Fibroblast of skin of right biceps (primary cell): ENCODE measurements at places on chromosomes 4 and X.

DNA sequence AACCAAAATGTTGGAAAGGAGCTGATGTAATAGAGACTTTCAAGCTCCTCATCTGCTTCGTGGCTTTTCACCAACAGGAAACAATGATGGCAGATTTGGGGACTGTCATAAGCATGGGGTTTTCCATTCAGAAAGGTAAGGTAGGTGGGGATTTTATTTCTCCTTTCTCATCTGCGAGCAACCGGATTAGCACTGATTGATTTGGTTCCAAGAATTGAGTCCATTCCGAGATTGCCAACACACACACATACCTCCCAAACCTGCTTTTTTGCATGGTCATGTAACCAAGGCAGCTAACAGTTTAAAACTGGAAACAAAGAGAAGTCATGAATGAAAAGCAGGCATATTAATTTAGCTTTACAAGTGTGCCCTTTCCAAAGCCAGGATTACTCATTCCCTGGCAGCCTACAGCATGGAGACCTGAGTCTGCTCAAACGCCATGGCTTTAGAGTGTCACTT, 63.0 kb upstream of the LNX1 start:
- peak; percentile 32 for DNase-seq

- no peak for DNase-seq
These were observed 56.6 kb upstream of the PACRGL start for GRCh38 chr4:20643631-20644030.

DNA sequence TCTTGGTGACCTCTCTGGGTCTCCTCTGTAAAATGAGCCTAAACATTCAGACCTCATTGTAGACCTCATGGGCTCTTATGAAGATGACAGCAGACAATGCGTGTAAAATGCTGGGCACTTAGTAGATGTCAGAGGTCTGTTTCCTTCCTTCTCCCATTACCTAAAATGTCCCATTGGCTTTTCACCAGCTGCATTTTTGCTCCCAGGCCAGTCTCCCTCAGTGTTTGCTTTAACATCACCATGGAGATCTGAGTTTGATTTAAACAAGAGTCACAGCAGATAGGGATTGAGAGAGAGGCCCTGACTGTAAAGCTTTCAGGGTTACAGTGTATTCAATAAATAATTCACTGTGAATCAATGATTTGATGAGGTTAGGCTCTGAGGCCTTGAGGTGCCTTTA, 24.3 kb downstream of the PSAPL1 start:
- no peak for DNase-seq

- DNase-seq = peak; percentile 74
These were observed 421.9 kb upstream of the TENM3 start for GRCh38 chr4:181821039-181822004.

GRCh38 chr4:184907810-184908209, 82.0 kb upstream of the ACSL1 start:
- DNase-seq = no peak

DNA sequence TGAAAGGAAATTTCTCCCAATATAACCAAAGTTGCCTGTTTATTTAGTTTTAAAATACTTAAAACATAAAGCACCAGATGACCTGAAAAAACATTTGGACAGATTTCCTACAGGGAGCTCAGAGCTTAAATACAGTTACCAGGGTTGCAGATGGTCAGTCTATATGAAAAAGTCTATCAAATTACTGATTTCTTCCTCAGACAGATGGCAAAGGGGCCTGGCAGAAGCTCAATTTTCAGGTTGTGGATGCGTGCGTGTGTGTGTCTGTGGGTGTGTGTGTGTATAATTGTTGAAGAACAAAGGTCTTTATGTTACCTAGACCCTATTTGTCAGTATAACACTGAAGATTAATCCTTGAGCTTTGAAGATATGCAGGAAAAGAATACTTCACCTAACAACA, 169.4 kb downstream of the MAD2L1 start:
- DNase-seq = no peak

DNA sequence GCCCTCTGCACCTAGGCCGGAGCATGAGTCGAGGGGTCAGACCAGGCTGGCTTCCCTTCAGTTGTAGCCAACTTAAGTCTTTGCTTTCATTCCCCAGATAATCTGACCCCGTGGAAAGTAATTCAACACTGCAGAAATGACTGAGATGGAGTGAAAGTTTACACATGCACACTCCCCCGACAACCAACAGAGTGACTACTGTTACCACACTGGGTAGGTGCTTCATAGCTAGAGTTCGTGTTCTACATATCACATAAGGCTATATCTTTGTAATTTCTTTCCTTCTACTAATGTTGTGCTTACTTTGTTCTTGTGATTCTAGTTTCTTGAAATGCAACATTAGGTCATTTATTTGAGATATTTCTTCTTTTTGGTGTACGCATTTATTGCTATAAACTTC, 7.2 kb upstream of the CTAG2 start:
- DNase-seq = no peak

- DNase-seq = no peak
These were observed 52.7 kb downstream of the AMER1 start for GRCh38 chrX:64152857-64153256.

DNA sequence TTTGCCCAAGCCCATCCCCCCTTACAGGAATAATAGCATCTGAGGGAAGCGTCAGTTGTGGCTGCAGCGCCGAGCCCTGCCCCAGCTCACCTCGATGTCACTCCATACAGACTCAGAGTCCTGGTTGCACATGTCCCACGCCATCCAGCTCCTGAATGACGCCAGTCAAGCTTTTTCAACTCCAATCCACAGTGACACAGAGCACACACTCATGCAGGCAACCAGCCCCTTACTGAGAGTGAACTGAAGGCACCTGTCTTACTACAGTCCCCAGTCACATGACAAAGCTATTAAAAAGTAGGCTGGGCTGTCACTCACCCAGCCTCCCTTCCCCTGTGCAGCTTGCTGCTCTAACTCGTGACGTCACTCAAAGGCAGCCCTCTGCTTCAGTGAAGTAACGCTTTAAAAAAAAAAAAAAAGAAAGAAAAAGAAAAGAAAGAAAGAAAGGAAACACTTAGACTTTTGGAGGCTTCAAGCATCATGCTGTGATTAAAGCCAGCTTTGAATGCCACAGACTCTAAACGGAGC, at the start of gene PPARGC1A:
PPARGC1A (minus strand) TSS at position 234 of the 528 bp plus-strand sequence; CDS start at position 144, 90 bp downstream.
- peak; percentile 47 for DNase-seq

DNA sequence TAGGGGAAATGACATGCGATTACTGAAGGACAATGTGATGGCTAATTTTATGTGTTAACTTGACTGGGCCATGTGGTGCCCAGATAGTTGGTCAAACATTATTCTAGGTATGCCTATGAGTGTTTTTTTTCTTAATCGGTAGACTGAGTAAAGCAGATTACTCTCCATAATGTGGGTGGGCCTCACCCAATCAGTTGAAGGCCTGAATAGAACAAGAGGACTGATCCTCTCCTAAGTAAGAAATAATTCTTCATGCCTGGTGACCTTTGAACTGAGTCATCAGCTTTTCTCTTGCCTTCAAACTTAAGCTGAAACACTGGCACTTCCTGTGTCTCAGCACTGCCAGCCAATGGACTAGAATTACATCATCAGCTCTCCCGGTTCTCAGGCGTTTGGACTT, 164.0 kb upstream of the FGF13 start:
- DNase-seq = no peak

GRCh38 chrX:133444952-133445831, 29.9 kb upstream of the GPC4 start:
- peak; percentile 18 for DNase-seq

GRCh38 chr4:98996056-98996764, 689 bp downstream of the METAP1 start:
- DNase-seq = peak; percentile 35

DNA sequence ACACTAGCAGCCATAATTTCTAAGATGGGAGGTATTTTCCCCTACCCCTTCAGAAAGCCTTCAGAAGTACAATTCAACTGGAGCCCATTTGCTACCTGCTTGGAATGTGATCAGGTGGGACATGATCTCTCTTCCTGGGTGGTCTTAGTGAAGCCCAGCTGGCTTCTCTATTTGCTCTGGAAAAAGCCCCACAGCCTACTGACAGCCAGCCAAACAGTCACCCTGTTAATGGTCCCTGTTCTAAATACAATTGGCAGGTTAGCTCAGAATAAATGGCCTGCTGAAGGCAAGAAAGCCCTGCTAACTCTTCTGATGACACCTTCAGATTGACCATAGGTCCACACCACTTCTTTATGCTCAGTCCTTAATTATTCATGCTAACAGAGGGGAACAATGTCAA, 39.9 kb downstream of the HS6ST2 start:
- DNase-seq = no peak

DNA sequence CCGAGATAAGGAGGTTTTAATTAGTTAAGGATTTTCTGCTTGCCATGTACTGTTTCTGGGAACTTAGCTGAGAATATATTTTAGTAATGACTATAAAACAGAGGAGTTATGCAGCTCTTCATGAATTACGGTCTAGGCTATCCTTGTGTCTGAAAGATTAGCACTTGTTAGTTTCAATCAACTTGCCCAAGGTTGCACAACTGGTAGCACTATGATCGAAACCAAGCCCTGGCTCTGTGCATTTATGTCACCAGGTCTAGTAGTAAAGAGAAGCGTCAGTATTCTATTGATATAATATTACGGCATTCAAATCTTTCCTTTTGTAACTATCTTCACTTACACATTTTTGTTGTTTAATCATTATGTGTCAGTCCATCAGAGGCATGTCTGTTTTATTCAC, 176.0 kb downstream of the TLL1 start:
- no peak for DNase-seq

DNA sequence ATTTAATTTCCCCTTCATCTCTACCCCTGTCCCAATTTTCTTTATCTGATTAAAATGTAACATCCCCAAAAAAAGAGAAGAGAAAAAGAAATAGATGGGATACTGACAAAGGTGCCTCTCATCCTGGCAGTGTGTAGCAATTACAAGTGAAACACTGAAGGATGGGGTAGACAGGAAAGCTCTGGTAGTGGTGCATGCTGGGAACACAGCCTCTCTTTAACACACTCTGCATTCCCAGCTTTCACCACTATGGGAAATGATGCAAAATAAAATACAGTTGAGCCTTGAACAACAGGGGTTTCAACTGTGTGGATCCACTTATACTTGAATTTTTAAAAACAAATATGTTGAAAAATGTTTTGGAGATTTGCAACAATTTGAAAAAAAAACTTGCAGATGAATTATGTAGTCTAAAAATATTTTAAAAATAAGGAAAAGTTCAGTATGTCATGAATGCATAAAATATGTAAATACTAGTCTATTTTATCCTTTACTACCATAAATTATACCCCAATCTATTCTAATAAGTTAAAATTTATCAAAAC, 239.2 kb upstream of the DDX53 start:
- no peak for DNase-seq

DNA sequence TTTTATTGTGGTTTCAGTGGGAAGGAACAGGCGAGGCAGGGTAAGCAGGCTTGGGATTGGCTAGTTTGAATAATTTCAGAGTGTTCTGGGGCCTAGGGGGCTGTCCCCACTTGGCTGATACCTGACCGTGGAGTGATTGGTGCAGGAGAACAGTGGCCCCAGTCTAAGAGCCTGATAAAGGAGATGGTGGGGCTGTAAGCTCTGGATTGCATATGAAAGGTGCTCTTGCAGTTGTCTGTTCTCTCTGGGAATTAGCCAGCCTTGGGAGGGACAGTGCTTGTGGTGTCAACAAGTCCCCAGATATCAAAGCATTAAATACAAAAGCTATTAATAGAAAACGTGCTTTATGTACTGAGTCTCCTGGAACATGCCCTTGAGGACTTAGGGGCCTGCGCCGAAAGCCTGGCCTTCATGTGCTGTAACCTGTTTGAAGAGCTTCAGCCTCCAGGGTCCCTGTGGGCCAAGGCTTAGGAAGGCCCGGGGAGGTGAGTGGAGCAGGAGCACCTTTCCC, 30.4 kb upstream of the CLTRN start:
- no peak for DNase-seq

GRCh38 chr4:74105656-74106280, 6.8 kb upstream of the CXCL2 start:
- DNase-seq = peak; percentile 34

GRCh38 chr4:180999217-180999616, 1244.0 kb upstream of the TENM3 start:
- DNase-seq = no peak

DNA sequence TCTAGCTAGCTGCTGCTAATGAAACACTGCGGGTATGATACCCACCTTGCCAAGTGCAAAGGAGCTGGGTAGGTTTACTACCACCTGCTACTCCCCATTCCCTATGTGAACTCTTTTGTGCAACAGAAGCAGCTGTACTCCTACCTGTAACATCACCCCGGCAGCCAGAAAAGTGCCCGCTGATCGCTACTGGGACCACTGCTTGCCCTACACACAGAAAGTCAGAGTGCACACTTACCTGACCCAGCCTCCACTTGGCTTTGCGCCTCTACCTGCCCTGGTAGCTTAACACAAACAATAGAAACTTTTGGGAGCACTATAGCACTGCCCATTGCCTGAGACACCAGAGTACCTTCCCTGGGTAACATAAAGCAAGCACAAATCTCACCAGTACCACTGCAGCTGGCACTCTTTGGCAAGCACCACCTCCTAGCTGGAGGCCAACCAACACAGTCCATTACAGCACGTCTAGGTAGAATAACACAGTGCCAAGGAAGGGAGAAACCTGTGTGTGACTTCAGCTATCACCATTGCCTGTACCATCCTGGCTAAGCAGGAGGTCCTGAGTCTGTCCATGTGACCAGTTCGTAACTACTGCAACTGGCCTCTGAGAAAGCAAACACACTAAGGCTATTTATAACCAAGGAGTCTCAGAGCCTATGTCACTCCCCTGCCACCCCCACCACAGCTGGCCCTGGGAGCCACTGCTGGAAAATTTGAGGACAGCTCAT, 80.1 kb downstream of the CENPC start:
- peak; percentile 17 for DNase-seq

DNA sequence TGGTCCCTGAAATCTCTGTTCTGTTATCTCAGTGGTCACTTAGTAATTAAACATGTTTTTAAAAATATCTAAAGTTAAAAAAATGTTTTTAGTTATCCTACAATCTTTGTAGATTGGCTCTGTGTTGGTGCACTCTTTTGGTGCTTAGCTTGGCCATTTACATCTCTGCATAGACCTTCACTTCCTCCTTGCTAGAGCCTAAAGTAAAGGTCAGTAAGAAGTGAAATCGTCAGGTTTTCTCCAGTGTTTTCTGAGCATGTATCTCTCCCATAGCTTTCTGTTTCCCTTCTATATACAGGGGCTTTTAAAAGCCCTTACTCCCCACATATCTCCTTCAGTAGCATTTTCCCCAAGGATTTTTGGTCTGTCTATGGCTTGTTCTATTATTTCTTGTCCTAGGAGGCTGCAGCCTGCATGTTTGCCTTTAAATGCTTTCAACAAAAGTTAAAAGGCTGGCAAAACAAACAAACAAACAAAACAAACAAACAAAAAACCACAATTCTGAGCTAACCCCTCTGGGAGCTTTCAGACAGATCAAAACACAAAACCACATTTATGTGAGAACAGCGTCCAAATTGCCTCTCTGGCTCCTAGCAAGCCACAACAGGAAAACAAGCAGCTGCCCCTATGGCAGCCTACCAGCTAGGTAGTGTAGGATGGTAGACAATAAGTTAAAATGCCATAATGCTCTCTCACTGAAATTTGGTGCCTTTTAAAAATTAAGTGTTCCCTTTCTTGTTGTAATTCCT, 27.3 kb upstream of the GPRASP2 start:
- no peak for DNase-seq

DNA sequence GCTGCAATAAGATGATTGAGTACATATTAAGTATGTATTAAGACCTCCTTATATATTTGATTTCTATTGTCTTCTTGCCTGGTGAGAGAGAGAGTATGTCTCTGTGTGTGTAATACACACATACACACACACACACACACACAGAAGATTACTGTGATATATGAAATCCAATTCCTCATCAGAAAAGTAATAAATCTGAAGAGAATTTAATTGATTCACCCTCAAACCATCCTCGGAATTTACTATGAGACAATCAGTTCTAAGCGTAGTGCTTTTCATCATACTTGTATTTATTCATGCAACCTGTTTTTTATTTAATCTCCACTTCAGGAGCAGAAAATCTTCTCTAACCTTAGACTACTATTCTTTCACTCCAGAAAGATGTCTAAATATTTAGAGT, 62.3 kb upstream of the TLL1 start:
- DNase-seq = peak; percentile 56
